ENCODE measurements at places on chromosomes 16 and 17.

DNA sequence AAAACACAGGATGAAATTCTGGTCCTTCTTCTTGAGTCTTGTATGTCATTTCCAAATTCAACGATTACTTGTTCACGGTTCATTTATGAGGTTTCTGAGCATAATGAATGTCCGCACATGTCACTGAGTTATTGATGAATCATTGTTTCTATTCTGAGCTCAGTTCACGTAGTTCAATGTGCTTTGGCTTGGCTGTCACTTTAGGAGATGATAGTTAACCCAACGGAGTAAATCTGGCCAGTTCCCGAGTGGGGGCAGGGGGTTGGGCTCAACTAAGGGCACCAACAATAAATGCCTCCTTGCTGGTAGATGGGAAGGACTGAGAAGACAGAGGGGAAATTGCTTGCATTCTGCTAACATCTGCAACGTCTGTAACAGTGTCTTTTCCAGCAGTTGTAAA is 239.4 kb upstream of the HSBP1 start:
- H3K4me1 ChIP-seq = no peaks in the 10 kb centered on the region
- no peak overlapping the region for H3K4me3 ChIP-seq
- no peak overlapping the region for H3K27ac ChIP-seq
- DNase-seq = no peak
- no peaks in the 10 kb centered on the region for H3K27me3 ChIP-seq

DNA sequence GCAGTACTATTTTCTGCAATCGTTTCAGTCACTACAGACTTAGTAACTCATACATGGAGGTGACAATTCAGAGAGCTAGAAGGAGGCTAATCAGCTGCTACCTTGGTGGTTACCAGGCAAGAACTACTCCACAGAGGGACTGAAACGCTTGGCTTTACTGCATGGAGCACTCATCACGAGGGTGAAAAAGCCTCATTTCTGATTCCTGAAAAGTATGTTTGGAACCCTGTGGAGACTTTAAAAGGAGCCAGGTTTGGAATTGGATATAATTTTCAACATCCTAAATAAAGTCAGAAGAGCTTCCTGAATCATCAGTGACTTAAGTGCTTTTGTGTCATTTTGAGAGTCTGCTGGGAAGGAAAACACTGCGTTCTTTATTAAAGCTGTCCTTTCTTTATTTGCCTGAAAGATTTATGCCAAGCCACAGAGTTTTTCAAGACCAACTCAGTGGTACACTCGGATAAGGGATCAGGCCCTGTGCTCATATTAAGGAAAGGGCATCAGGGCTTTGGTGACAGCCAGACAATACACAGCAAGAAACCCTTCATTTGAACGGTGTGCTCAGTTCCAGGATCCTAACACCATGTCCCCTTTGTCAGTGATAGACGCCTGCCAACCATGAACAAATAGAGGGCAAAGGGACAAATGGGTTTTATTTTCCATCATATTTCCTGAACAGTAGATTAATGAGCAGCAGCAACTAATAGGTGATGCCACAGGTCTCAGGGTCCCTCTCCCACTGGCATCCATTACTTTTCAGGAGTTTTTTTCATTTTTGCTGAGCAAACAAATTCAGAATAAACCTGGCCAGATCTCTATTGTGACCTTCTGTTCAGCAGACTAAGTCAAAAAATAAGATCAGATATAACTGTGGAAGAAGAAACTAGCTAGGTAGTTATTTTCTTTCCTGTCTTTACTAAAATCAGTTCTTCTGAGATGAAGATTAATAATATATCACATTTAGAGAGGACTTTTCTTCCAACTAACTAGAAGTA is 80.5 kb upstream of the CLEC18B start:
- peaks cover 27% of the 10 kb centered on the region for H3K36me3 ChIP-seq
- no peak overlapping the region for H3K4me3 ChIP-seq
- H3K4me1 ChIP-seq = no peaks in the 10 kb centered on the region
- H3K27me3 ChIP-seq = no peaks in the 10 kb centered on the region
- H3K27ac ChIP-seq = no peak overlapping the region

- H3K4me3 ChIP-seq = peak within 1 kb of the TSS; percentile 56
- H3K36me3 ChIP-seq = no peaks in the 10 kb centered on the region
- H3K27ac ChIP-seq = peak within 1 kb of the TSS; percentile 96
- H3K27me3 ChIP-seq = peaks cover 2% of the 10 kb centered on the region
Measured at GRCh38 chr17:7833795-7834541, at the start of gene KDM6B. Gene KDM6B (plus strand): TSS chr17:7834217. CDS start chr17:7845555, 11,338 bp downstream.

DNA sequence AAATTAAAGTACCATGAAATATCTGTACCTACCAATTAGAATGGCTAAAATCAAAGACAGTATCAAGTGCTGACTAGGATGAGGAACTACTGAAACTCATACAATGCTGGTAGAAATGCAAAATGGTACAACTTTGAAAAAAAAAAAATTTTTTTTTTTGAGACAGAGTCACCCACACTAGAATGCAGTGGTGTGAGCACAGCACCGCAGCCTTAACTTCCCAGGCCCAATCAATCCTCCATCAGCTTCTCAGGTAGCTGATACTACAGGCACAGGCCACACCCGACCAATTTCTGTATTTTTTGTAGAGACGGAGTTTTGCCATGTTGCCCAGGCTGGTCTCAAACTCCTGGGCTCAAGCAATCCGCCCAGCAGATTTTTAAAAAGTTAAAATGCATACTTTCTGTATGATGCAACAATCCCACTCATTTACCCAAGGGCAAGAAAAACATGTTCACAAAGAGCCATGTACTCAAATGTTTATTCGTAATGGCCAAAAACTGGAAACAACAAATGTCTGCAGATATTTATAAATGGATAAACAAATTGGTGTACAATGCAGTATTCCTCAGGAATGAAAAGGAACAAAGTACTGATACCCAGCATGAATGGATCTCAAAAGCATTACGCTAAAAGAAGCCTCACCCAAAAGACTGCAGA is 8.7 kb downstream of the SMURF2 start:
- H3K4me1 ChIP-seq = no peaks in the 10 kb centered on the region
- H3K27me3 ChIP-seq = no peaks in the 10 kb centered on the region
- no peak for DNase-seq
- no peak overlapping the region for H3K4me3 ChIP-seq

DNA sequence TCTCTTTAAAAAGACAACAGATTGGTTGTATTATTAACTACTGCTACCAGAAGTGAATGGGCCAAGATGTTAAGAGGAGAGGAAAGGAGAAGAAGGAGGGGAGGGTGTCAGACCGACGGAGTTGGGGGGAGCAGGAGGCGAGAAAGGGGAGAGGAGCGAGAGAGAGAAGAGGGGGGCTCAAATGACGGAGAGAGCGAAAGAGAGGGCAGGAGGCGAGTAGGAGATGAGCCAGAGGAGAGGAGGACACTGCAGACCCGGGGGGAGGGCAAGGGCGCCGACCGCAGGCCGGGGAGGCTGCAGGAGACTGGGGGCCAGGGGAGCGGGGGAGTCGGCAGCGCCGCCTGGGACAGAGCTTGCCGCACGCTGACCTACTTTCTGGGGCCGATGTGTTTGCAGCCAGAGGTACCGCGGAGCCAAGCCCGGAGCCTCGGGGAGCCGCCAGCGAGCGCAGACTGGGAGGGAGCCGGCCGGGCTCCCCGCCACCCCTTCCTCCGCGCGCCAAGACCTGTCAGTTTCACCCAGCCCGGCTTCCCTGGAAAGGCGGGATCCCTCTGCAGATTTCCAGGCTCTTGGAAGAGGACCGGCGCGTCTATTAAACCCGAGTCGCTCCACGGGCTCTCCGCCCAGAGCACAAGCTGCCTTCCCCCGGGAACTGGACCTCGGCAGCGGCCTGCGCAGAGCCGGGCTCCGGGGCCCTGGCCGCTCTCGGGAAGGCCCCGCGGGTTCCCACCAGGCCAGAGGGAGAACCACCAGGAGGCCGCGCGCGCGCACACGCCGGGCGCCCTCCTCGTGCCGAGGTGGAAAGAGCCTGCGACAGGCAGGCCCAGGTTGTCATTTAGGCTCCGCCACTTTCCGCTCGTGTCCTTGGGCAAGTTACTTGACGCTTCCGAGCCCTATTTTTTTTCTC is 74.6 kb downstream of the CMC2 start:
- DNase-seq = peak; percentile 74
- H3K4me3 ChIP-seq = peak overlapping the region; percentile 45
- H3K27me3 ChIP-seq = peaks cover 18% of the 10 kb centered on the region
- peak overlapping the region; percentile 47 for H3K27ac ChIP-seq
- H3K36me3 ChIP-seq = no peaks in the 10 kb centered on the region
